ENCODE measurements at places on chromosomes 7 and 10. TPM values are rescaled to one million over a fixed set of nuclear protein-coding genes. Genes with fewer than 3 reads are reported as not detected.

Gene PIP
- not detected for total RNA-seq

Gene SH3PXD2A
- total RNA-seq: 46.6 TPM

Gene FRA10AC1
- total RNA-seq: 15.0 TPM

Gene DPYSL4
- total RNA-seq: 33.8 TPM

DNA sequence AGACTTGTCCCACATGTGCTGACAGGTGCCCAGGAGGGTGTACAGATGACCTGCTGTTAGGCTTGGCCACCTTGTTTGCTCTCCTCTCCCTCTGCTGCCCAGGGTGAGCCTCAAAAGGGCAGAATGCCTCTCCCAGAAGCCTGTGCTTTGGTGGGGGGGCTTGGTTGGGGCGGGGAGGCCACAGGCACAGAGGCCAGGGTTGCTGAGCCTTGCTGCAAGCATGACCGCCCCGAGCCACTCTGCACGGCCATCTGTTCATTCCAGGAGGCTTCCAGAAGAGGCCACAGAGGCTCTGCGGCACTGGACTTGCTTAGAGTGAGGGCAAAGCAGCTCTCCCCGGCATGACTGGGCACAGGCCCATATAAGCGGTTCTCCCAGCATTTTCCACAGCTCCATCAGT lies 190.8 kb downstream of the GLRX3 start:
- DNase-seq: no peak

- DNase-seq: no peak
These were observed 360.3 kb downstream of the FRMD4A start for GRCh38 chr10:13970236-13970956.

DNA sequence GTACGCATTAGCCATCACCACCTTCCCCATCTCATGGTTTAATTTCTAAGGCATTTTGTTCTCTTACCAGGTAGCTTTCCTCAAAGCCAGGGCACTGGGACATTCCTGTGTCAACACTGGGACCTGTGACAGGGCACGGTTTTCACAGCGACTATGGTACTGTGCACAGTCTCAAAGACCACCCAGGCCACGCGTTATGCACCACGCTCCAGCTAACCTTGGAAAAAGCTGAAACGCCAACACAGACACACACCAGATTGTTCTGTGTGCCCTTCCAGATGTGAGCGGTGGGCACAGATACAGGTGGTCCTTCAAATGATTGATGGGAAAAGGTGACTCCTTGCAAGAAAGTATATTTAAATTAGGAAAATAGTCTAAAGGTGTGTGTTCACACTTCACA lies 337.3 kb downstream of the WDR37 start:
- peak; percentile 32 for DNase-seq

GRCh38 chr10:12051241-12051640 lies 8.6 kb upstream of the UPF2 start:
- no peak for DNase-seq

GRCh38 chr10:28343987-28344895 lies 41.4 kb upstream of the MPP7 start:
- no peak for DNase-seq

DNA sequence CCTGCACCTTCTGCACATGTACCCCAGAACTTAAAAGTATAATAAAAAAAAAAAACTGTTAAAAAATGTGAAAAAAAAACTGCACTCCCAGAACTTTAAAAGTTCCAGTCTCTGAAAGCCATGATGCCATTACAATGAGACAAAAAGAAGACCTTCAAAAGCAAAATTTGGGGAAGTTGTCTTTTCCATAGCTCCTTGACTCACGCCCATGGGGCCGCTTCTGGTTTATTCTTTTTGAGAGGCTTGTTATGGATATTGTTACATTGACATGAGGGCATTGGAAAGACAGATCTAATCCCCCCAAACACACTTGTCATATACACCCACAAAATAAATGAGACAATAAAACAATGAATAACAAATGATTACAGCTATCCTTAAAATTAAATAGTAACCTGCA lies 798 bp downstream of the BLNK start:
- no peak for DNase-seq

DNA sequence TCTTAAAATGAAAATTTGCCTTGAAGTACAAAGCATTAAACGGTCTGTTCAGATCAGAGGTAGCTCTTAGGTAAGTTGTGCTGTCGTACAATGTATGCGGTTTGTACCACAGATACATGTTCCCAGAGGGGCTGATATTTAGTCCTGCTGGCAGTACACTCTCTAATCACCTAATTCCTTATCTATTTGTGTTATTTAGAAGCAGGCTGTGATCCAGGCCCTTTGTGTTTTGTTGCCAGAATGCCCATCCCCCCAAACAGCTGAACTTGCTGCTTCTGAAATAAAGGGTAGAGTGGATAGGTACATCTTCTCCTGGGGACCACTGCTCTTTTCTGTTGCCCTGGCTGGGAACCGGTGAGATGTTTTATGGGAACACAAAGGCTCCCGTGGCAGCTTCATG lies 84.5 kb downstream of the SND1 start:
- no peak for DNase-seq

DNA sequence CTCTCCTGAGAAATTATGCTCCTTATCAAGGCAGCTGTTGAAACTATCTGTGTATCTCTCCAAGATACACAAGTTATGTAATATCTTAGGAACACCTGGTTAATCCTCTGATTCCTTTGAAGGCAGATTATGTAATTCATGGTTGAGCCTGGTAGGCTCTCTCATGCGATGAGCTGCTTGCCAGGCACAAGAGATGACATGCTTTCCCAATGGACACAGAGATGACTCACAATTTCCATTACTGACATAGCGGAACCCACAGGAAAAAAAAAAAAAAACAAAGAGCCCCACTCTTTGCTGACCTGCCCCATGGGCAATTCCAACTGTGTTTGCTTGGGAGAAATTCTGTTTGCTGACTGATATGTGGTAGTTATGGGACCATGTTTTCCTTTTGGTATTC lies 736.4 kb upstream of the PHF14 start:
- no peak for DNase-seq

DNA sequence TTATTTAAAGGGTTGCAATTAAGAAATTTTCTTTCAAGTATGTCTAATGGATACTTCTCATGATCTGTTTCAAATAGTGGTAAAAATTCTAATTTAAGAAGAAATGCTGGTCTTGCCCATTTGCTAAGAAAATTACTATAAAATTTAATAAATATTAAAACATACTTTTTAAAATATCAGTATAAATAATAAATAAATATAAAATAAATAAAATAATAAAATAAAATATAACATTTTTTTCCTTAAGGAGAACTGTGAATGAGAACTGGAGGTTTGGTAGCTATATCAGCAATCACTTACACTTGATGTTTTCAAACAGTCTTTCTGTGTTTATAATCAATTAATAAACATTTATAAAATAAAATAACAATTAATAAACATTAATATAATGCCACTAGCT lies 266.1 kb downstream of the HGF start:
- no peak for DNase-seq

GRCh38 chr10:77348082-77348481 lies 289.5 kb downstream of the KCNMA1 start:
- no peak for DNase-seq

Data from osteocyte (in vitro differentiated cells).